GM12892 (cell line): ENCODE measurements at places on chromosomes 4 and X.

DNA sequence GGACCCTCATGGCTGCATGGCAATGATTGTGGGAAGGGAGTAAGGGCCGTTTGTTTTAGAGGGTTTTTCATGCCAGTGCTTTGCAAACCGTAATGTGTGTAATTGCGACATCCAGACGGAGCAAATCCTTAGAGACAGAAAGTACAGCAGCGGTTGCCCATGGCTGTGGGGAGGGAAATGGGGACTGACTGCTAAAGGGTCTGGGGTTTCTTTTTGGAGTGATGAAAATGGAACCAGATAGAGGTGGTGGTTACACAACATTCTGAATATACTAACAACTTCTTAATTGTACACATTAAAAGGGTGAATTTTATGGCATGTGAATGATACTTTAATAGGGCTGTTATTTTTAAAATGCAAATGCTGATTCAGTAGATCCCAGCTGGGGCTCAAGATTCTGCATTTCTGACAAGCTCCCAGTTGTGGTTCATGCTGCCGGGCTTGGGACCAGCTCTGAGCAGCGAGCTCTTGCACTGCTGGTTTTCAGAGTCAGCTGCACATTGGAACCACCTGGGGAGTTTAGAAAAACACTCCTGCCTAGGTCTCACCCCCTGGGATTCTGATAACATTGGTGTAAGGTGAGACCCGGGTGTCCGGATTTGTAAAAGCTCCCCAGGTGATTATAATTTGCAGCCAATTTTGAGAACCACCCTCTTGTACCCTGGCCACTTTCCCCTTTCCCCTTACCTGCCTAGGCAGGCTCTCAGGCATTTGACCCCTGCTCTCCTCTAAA, 47.7 kb downstream of the PRPS1 start:
- no peak for DNase-seq

DNA sequence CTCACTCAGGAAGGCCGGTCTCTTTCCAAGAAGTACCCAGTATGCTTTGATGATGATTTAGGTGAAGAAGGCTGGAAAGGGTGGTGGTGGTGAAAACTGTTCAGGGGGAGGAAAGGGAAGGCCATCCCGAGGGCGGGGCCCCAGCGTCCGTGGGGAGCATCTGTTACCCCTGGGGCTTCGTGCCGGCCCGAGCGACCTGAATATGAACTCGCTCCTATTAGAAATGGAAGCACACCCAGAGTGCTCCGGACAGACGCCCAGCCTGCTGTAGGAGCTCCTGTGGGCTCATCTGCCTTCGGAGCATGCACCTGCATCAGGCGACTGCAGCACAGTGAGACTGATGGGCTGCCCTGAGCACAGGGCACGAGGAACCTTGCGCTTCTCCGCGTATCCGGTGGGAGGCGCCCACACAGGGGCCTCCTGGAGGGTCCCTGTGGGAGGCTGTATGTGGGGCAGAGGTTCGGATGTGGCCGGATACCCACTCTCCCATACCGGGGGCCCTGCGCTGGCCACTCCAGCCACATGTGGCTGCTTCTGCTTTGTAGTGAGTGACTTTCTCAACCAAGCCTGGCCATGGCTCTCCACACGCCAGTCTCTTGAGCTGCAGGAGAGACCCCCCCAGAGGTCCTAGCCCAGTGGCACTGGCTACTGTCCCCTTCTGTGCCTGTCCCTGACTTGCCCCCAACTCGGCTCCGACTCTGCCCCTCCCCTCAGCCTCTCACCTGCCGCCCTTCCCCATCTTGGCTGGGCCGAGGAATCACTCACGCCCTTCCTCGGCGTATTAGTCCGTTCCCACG, 36.7 kb downstream of the FGFRL1 start:
- DNase-seq: peak; percentile 9

- peak; percentile 15 for DNase-seq
Measured at GRCh38 chr4:56655627-56656345, 25.3 kb downstream of the HOPX start.

- DNase-seq: no peak
Measured at GRCh38 chr4:38455092-38455862, 208.7 kb upstream of the KLF3 start.

- no peak for DNase-seq
Measured at GRCh38 chr4:94814237-94814636, 56.5 kb downstream of the BMPR1B start.

DNA sequence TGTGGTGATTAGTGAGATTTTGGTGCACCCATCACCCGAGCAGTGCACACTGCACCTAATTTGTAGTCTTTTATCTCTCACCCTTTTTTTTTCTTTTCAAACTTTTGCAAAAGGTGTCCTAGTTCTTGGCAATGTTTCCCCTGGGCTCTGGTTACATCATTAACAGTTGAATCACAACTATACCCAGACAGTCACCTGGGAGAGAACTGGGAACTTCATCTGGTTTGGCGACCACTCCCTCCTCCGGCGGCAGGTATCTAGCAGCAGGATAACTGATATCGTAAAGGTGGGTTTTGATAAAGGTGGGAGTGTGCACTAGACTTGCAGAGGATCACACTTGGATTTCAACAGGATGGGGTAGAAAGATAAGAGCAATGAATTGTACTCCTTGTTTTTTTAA, 140.5 kb downstream of the CHIC2 start:
- DNase-seq: no peak

GRCh38 chr4:73679836-73680235, 59.6 kb upstream of the RASSF6 start:
- DNase-seq: no peak

DNA sequence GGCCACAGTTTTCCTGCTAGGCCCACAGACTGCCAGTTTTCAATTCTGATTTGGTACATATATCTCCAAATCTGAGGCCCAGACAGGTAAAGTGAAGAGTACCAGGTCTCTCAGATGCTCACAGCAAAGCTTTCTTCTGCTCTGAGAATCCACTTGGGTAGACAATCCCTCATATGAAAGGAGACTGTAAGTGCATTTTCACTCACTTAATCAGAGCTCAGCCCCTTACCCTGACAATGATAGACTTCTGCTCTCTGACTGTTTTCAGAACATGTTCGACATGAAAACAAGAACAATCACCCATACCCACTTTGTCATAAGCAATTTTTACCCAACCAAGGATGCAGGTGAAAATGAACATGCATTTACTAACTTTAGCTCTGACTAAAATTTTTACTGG, 7.1 kb downstream of the GPRIN3 start:
- no peak for DNase-seq

DNA sequence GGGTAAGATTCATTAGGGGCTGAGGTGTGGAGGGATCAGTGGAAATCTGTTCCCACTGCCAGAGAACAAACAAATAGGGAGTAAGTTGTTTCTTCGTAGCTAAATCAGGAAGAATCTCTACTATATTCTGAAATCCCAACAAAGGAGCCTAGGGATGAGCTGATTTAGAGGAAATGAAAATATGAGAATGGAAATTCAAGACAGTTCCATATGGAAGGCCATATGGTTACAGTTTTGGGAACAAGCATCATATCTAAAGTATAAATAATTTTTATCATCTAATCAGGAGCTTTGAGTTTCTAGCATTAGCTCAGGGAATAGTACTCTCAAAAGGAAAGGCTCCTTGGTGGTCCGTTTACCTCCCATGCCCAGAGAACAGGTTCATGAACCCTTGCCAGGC, 218.2 kb downstream of the AASDH start:
- DNase-seq: no peak

- DNase-seq: no peak
Measured at GRCh38 chr4:12071316-12071715, 642.6 kb upstream of the HS3ST1 start.

- no peak for DNase-seq
Measured at GRCh38 chr4:98293104-98293887, 32.1 kb downstream of the RAP1GDS1 start.

DNA sequence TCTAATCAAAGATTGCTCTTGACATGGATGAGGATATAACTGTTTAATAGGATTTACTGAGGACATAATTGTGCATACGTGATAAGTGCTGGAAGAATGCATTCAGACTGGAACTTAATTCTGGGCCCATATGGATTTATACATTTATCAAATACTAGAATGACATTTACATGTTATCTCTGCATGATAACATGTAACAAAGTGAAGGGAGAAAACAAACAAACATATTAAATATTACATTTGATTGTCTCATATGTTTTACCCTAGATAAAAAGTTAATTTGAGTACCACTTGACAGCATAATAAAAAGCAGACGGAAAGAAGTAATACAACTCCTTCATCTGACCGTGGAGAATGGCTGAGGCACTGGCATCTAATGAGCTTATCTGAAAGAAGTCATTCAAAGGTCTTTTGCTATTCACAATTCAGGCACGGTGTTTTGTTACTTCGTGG, 297.8 kb downstream of the PPP3CA start:
- DNase-seq: no peak
